ENCODE measurements at places on chromosomes 6 and 20.

DNA sequence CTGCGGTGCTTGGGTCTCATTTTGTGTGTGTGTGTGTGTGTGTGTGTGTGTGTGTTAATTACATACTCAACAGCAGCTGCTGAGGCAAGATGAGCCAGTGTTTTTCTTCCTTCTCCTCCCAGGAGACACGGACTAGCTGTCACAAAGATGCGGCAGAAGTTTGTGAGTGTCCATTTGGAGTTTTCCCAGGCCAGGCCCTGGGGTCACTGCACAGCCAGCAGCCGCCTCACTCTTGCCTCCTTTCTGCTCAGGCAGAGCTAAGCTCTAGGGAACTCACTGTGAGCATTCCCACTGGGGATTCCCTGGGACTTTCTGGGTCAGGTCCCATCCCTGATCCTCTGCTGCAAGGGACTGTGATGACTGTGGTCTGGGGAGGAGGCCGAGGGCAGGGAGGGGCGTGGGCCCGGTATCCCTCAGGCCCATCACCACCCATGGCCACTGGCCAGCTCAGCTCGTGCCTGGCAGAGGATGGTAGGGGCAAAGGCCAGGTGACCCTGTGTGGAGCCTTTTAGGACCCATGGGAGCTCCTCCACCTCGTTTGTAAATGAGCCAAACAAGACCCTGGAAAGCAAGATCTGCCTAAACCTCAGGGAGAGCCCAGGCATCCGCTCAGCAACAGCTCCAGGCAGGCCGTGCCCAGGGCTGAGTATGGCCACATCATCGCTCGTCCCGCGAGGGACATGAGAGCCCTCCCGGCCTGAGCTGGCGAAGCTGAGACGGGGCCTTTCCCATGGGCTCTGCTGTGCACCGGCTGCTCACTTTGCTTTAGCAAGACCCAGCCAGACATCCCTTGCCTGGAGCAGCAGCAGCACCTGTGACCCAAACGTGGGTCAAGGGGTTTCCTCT, 102.0 kb downstream of the PSMB1 start:
- no peak for DNase-seq

GRCh38 chr6:35273822-35274559, 14.5 kb downstream of the ZNF76 start:
- DNase-seq: no peak

DNA sequence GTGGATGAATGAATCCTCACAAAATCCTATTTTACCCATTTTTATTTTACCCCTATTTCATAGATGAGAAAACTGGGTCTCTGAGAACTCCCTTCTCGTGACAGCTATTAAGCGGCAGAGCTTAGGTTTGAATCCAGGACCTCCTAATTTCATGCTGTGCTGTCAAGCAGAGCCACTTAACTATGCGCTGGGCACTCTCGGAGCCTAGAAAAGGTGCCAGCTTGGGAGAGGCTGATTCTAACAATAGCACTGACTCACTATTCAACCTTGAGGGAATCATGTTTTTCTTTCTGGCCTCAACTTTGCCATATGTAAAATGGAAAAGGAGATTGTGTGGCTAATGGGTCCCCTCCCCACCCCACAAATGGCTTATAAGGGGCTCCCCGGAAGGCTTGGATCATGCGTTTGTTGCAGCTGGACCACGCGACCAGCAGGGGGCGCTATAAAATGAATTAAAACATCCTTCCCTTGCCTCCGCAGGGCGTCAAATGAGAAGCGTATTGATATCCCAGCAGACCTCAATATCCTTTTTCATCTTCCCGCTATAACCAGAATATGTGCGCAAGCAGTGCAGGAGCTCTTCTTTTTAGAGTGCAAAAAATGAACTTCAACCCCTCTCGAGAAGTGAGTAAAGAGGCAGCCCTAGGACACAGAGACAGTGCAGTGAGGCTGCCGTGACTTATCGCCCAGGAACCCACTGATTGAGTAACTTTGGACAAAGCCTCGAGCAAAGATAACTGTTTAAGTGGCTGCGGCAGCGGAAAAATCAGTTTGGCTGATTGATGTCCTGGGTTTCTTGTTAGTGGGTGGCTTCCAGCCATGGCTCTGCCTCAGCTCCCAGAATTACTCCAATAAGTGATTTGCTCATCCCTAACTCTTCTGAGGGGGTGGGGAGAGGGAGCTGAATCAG, 12.8 kb upstream of the PDYN start:
- peak; percentile 38 for DNase-seq

- DNase-seq: peak; percentile 81
Observed at GRCh38 chr6:137637121-137637520, 142.9 kb upstream of the OLIG3 start.
